ENCODE measurements at places on chromosomes 16 and 17.

- DNase-seq: peak; percentile 25
These were observed 5.5 kb downstream of the MAP2K3 start for GRCh38 chr17:21289902-21290571.

- no peak for DNase-seq
These were observed 94.9 kb upstream of the C17orf78 start for GRCh38 chr17:37280841-37281240.

GRCh38 chr17:39626171-39627046 lies at the start of gene PPP1R1B:
TSS of gene PPP1R1B (plus strand) at chr17:39626952. CDS start at chr17:39627393, 441 bp downstream.
- peak; percentile 32 for DNase-seq

DNA sequence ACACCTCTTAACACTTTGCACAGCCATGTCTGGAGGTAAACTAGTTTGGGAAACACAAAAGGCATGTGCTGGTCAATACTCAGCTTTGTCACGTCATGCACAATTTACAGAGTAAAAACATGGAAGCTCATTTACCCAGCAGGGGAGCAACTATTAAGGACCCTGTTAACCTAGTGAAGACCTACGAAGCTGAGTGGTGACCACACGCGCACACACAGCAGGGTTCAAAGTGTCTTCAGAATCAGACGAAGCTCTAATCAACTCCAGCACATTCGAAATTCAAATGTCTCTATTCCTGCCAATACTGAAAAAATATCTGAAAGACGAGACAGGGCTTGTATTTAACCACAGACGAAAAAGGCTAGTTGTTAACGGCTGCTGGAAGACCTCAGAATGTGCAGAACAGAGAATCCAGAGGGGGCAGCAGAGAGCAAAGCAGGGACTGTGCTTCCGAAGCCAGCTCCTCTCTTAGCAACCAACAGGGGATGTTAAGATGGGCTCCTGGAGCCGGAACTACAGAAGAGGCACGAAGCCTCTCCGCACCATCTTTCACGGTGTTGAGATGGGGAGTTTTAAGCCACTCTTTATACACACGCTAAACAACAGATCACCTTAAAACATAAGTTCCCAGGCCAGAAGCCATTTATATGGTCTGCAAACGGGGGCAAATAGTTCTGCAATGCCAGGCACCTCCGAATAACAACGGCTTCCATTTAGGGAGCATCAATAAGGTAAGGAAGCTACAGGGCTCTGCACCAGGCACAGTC lies 45.7 kb downstream of the CMTM4 start:
- peak; percentile 80 for DNase-seq

GRCh38 chr16:21611198-21611555 lies 11.8 kb downstream of the METTL9 start:
- no peak for DNase-seq

- no peak for DNase-seq
These were observed 103.2 kb downstream of the SOCS1 start for GRCh38 chr16:11152677-11153331.

DNA sequence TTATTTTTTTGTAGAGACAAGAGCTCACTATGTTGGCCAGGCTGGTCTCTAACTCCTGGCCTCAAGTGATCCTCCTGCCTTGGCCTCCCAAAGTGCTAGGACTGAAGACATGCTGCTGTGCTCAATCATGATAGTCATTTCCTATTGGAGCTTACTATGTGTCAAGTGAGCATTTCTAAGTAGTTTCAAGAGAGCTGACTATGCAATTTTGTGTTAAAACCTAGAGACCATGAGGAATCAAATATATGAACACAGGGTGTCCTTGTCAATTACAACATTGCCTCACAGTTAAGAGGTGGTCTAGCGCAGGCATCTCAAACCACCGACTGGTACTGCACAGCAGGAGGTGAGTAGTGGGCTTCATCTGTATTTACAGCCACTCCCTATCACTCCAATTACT lies 37.8 kb downstream of the MYH11 start:
- DNase-seq: no peak

DNA sequence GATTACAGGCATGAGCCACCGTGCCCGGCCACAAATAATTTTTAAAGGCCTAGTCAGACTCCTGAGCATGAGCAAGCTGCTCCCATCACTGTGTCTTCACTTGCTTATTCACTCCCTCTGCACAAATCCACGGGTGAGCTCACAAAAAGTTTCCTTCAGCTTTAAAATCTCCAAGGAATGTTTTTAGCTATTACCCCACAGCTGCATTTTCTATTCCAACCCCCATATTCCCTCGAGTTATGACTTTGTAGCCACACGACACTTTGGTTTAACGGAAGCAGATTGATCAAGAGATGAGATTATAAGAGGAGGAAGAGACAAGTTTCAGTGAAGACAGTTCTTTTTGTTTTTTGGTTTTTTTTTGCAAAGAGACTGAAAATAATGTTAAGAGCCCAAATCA lies 49.1 kb upstream of the SLC25A19 start:
- no peak for DNase-seq

- DNase-seq: peak; percentile 17
These were observed 229.8 kb downstream of the CPPED1 start for GRCh38 chr16:12573730-12574383.

DNA sequence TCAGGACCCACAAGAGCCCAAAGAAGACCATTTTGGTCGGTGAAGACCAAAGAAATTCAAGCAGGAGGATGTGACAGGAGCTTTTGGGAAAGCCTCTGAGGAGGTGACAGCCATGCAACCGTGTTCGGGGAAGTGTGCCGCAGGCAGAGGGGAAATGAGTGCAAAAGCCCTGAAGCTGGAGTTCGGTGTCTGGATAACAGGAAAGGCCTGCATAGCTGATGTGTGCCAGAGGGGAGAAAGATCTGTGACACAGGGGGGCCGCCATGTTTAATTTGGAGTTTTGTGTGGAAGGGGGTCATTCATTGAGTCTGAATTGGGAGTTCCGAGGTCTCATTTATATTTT lies 870 bp upstream of the ZC3H7A start:
- DNase-seq: no peak

DNA sequence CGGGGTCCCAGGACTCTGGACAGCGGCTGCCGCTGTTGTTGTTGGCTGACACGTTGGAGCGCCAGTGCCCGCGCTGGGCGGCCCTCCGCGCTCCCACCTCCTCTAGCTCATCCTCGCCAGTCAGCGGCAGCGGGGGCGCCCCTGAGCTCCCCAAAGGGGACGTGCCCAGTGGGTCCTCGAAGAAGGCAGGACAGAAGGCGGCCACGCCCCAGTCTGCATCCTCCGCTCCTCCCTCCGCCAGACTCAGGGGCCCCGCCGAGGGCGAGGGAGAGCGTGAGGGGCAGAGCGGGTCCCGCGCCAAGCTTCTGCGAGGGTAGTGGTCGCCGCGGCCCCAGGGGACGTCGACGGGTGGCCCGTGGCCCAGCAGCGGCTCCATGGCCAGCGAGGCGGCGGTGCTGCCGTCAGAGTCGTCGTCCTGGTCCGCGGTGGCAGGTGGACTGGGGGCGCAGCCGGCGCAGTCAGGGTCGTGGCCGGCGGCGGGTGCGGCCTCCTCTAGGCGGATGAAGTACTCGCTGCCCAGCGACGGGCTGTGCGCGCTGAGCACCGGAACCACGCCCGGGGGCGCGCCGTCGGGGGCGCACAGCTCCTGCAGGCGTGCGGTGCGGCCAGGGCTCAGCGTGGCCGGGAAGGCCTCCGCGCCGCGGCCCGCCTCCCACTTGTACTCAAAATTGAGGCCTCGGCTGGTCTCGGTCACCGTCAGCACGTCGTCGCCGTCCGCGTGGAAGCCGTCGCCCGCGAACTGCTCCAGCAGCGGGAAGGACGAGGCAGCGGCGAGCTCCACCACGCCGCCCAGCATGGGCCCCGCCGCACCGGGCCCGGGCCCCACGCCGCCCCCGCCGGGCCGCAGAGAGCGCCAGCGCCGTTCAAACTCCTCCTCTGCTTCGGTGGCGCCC lies 43.2 kb upstream of the PVALEF start:
- DNase-seq: no peak

Measured in hippocampal formation (tissue), 2 donors.